ENCODE measurements at places on chromosomes 5 and 9. TPM values are rescaled to one million over a fixed set of nuclear protein-coding genes. Genes with fewer than 3 reads are reported as not detected.

DNA sequence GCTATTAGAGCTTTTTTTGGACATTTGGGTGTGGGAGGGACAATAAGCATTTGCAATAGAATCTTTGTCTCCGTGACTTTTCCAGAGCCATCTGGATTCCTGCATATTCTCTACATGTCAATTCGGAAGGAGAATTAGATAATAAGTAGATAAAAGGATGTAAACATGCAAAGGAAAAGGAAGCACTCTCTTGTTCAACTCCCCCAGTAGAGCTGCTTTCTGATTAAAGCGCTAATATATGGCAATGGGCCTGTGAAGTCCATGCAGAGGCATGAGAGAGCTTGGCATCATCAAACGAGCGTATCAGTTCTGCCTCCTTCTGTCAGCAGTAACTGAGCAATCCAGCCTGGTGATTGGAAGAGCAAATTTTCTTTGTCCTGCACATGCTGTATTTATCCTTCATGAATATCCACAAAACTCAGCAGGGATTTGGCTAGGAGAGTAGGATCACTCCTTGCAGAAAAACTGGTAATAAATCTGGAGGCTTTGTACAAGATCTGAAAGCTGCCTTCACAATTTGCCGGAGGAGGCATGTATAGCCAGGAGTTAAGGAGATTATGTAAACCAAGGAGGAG lies 1752.9 kb downstream of the MAT2B start:
- DNase-seq, result no peak

GRCh38 chr9:134575901-134576176 lies 65.8 kb upstream of the COL5A1 start:
- no peak for DNase-seq

DNA sequence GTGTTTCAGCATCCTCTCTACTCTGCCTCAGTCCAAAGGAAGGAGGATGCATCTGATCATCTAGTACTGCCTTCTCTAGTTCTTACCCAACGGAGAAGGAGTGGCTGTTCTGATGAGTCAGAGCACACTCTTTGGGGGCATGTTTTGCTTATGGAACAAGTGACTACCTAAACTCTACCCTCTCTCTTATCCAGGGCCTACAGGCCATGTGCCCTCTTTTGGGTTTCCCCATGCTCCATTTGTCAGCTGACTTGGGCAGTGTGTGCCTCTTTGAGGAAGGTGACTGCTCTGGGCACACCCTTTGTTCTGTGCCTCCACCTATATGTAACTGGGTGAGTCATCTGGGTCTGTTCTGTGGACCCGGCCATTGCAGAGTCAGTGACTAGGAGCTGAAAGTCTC lies 89.6 kb upstream of the BNC2 start:
- DNase-seq, result no peak

DNA sequence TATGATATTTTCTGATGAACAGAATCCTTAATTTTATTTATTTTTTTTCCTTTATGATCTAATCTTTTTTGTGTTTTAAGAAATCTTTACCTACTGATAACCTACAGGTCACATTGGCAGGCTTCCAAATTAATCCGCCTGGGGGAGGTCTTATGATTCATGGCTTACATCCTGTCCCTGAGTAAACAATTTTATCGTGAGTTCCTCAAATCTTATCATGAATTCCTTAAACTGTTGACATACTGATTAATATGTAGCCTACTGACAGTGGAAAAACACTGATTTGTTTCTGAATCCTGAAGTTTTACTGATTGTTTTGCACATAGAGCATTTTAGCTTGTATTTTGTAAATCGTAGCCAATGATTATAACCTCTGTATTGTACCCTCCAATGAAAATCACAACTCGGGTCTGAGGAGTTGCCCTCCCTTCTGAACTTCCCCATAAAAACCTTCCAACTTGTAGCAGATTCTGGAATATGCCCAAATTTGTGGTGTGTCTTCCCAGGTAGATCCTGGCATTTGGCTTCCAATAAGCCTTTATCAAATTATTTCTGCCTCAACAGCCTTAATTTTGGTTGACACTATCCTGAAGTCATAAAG lies 105.6 kb downstream of the VCAN start:
- DNase-seq, result no peak

GRCh38 chr5:912280-913091 lies 19.8 kb downstream of the TRIP13 start:
- DNase-seq, result peak; percentile 51

GRCh38 chr5:124906339-124907097 lies 160.1 kb upstream of the ZNF608 start:
- peak; percentile 72 for DNase-seq

GRCh38 chr5:91146905-91147600 lies 236.1 kb downstream of the ARRDC3 start:
- DNase-seq, result no peak

DNA sequence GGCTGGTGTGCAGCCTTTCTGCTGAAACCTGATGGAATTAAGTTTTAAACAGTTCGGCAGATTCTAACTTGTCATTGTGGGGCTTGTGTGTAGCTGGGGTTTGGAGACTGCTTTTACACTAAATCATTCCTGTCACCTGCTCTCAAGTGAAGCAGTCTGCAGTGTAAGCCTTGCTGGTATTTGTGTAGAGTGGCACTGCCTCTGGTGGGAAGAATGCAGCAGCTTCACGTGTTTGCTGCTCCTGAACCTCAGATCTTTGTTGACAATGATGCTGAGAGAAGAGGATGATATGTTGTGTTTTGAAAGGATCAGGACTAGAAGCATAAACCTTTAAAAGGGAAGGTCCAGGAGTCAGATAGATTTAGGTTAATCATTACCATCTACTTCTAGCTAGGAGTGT lies 88.1 kb downstream of the KDM4C start:
- no peak for DNase-seq

DNA sequence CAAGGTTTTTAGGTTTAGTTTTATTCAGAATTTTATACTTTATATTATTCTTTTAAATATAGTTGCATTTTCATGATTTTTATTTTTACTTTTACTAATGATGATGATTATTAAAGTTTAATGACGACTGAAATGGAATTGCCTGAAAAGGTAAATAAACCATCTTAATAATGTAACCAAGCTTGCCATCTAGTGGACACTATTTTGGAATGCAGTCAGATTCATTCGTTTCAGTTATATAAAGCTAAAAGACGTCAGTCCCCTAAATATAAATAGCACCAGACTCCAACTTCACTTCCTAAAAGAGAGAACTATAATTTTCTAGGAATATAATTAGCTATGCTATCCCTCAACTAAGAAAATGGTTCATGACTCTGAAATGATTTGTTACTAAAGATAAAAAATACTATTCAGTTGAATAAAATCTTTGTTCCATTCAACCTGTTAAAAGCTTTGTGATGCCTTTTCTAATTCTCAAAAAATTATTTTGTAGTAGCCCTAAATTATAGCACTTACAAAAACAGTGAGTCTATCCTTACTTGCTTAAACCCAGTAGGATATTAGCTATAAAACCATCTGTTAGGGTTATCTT lies 19.9 kb downstream of the ABITRAM start:
- no peak for DNase-seq

- DNase-seq, result no peak
These were observed 200.2 kb upstream of the SGCD start for GRCh38 chr5:156126716-156127115.

- no peak for DNase-seq
These were observed 83.3 kb downstream of the ICE1 start for GRCh38 chr5:5505815-5506214.

DNA sequence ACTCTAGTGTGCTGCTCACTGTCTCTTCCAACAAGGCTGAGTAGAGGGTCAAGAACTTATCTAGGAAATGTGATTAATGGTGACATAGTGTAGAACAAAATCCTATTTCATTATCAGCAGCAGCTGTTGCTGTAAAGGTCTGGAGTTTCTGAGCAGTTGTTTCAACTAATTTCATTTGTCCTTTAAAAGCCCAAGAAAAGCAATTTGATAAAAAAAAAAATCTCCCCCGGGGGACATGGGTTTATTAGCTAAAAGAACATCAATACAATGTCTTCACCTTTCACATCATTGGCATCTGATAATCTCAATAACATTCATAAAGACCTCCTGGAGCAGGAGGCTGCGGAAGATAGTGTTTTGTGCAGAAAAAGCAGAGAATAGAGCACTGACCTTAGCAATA lies 468.1 kb downstream of the KCTD16 start:
- no peak for DNase-seq

DNA sequence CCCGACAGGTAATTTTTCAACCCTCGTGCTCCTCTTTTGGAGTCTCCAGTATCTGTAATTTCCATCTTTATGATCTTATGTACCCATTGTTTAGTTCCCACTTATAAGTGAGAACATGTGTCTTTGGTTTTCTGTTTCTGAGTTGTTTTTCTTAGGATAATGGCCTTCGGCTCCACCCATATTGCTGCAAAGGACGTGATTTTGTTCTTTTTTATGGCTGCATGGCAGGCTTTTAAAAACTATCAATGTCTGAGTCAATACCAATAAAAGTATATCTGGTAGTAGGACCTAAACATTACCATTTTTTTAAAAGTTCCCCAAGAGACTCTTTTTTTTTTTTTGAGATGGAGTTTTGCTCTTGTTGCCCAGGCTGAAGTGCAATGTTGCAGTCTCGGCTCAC lies 3.9 kb upstream of the SLC26A2 start:
- no peak for DNase-seq

- no peak for DNase-seq
These were observed 93.3 kb downstream of the TLE1 start for GRCh38 chr9:81595887-81596543.

DNA sequence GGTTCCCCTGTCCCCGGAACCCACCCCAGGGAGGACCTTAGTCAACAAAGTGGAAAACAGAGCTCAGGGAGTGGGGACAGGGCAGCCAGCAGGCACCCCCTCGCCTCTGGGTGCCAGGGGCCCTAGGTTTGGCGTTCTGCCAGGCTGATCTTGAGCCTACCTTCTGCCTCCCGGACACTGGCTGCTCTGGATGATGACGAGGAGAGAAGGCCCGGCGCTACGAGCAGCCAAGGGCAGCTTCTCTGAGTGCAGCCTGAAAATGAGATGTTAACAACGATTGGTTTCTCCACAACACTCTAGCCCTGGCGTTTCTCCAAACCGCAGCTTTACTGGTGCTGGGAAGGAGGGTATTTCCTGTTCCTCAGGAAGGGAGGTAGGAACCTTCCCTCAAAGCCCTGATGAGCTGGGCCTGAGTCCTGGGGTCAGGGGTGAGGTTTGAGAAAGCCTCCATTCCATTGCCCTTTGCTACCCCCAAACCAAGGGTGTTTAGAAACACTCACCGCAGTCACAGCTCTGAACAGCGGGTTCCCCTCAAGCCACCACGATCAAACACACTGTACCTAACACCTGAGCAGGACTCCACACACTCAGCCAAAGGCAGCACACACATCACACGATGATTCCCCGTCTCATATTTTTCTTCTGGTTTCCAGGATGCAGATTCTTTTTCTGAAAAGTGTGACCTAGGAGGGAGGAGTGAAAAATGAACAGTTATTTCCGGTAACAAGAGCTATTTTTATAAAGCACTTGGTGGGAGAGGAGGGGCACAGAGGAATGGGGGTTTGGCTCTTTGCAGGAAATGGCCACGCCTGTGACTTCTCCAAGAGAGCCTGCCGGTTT lies at the start of gene STING1:
TSS of gene STING1 (minus strand) at position 709 of the 840 bp plus-strand sequence. CDS start 1,054 bp downstream, outside the sequence.
- peak; percentile 94 for DNase-seq

DNA sequence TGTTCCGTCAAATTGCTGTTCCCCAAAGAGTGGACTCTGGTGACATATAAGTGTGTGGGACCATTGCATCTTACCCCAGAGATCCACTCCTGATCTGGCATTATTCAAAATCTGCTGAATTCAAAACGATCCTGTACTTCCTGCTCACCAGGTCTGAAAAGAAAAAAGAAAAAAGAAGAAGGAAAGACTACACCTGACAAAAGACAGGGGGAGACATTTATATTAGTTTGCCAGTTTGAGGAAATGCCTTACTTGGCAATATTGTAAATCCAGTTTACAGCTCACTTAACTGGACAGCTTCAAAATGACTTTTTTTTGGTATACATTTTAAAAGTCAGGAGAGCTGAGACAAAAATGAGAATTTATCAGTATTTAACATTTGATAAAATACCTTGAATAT lies 15.0 kb upstream of the GRHPR start:
- no peak for DNase-seq

DNA sequence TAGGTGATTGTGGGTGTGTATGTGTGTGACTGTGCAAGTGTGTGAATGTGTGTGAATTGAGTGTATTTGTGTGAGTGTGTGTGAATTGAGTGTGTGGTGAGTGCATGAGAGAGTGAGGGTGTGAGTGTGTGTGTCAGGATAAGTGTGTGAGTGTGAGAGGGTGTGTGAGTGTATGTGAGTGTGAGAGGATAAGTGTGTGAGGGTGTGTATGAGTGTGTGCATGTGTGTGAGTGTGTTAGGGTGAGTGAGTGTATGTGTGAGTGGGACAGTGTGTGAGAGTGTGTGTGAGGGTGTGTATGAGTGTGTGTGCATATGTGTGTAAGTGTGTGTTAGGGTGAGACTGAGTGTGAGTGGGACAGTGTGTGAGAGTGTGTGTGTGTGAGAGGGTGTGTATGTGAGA lies 21.7 kb downstream of the GPRIN1 start:
- no peak for DNase-seq

DNA sequence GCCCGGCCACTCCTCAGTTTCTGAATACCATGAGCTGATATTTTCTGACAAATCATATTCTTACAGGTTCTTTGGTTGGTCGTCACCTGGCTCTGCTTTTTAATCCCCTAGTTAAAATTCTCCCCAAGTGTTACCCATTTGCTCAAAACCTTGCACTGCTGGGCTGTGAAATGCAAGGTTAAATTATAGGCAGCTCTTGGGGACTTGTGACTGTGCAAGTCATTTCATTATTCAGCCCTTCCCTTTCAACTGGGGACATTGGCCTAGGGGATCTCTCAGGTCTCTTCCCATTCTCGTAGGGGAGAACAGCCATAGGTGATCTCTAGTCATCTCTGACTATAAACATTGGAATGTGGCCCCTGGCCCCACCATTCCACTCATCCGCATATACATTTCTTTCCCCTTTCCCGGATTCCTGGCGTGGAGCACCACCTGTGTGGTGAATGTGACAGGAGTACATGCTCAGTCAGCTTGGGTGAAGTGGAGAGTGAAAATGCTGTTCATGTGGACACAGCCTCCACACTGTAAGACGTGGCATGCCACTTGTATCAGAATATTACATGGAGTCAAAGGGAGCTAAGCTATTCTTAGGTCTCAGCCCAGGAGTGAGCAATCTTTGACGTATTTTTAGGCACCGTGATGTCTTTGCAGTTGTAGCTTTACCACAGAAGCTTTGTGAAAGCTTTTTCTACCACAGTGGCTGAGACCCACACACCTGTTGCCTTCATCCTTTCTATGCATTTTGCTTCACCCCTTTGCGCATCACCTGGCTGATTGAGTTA lies 386.7 kb downstream of the KDM4C start:
- DNase-seq, result no peak

GRCh38 chr5:72383280-72383679 lies 63.1 kb downstream of the PTCD2 start:
- no peak for DNase-seq

GRCh38 chr9:83934569-83935275 lies 13.5 kb upstream of the KIF27 start:
- DNase-seq, result no peak

- no peak for DNase-seq
These were observed 336.9 kb downstream of the ARHGEF28 start for GRCh38 chr5:73962801-73963425.

GRCh38 chr5:127919006-127919796 lies 164.4 kb upstream of the SLC12A2 start:
- no peak for DNase-seq

The SLC9A3 gene
- total RNA-seq, result 12.3 TPM

The MYOT gene
- total RNA-seq, result 10.9 TPM

The PKD2L2 gene
- not detected for total RNA-seq

The SLC26A2 gene
- total RNA-seq, result 15.8 TPM

The KIAA0825 gene
- total RNA-seq, result 5.6 TPM

The FCHSD1 gene
- total RNA-seq, result 33.0 TPM

The ARID3C gene
- total RNA-seq, result 1.2 TPM

The SH3PXD2B gene
- 39.5 TPM for total RNA-seq

The BNC2 gene
- total RNA-seq, result 196 TPM

The CAAP1 gene
- total RNA-seq, result 12.1 TPM

The GARIN3 gene
- not detected for total RNA-seq

Data from sciatic nerve (tissue), 2 donors.